ENCODE measurements at places on chromosomes 3 and 15.

- DNase-seq = no peak
These were observed 17.1 kb downstream of the STX19 start for GRCh38 chr3:94011233-94011711.

- DNase-seq = no peak
These were observed 271.4 kb downstream of the SQOR start for GRCh38 chr15:45906230-45906629.

DNA sequence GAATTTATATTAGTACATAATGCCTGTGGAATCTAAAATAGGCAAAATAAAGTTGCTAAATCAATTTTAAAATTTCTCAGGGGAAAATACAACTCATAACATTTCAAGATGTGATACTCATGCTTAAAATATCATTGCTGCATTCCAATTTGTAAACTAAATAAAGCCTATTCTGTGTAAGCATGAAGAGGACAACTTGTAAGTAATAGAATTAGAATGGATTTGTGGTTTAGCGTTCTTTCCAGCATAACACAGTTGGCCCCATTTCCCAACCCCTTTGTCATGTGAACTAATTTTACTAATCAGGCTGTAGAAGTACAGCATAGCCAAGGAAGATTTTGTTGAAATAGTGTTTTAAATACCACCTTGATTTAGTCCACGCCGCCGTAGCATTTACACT, 437.2 kb downstream of the SI start:
- no peak for DNase-seq

DNA sequence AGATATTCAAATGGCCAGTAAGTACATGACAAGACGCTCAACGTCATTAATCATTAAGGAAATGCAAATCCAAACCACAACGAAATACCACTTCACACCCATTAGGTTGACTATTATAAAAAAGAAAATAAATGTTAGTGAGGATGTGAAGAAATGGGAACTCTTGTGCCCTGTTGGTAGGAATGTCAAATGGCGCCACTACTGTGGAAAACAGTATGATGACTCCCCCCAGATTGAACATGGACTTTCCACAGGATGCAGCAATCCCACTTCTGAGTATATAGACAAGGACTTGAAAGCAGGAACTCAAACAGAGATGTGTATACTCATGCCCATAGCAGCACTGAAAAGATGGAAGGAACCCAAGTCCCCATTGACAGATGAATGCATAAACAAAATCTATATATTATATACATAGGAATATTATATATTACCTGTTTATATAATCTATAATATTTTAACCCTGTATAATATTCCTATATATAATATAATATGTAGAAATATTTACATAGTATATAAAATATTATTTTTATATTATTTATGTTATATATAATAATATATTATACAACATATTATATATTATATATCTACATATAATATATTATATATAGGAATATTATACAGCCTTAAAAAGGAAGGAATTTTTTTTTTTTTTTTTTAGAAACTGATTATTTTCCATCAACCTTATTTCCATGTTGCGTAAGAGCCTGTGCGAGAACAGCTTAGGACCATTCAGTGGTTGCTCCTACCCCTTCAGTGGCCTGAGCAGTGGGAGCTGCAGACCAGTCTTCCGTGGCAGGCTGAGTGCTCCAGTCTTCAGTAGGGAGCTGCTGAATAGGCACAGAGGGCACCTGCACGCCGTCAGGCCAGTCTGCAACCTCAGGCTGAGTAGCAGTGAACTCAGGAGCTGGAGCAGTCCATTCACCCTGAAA, 17.6 kb upstream of the PIGZ start:
- no peak for DNase-seq

GRCh38 chr15:43529587-43530345, 12.4 kb downstream of the MAP1A start:
- DNase-seq = no peak

- no peak for DNase-seq
These were observed 24.9 kb downstream of the HACL1 start for GRCh38 chr3:15576475-15576874.

DNA sequence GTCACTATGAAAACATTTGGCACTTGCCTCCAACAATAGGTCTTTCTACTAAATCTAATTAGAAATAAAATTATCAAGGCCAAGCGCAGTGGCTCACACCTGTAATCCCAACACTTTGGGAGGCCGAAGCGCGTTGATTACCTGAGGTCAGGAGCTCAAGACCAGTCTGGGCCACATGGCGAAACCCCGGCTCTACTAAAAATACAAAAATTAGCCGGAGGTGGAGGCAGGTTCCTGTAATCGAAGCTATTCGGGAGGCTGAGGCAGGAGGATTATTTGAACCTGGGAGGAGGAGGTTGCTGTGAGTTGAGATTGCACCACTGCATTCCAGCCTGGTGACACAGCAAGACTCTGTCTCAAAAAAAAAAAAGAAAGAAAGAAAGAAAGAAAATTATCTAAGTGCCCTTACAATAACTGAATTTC, 1.6 kb upstream of the PLD1 start:
- DNase-seq = peak; percentile 78

- no peak for DNase-seq
These were observed 66.0 kb downstream of the TRIM69 start for GRCh38 chr15:44802336-44802735.

DNA sequence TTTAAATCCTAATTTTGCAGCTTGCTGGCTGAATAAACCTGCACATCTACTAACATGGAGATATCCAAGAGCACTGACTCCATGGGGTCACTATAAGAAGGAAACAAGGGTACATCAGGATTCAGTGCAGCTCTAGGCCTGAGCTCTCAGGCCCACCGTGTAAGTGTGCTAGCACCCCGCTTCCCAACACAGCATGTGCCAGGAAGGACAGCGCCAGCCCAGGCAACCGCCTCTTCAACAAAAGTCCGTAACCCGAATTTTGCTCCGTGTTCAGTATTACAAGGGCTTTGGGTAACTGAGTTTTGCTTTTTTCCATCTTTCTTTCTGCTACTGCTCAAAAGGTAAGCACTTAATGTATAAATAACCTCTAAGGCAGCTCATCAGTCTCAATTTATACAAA, 89.8 kb downstream of the LRIG1 start:
- no peak for DNase-seq

DNA sequence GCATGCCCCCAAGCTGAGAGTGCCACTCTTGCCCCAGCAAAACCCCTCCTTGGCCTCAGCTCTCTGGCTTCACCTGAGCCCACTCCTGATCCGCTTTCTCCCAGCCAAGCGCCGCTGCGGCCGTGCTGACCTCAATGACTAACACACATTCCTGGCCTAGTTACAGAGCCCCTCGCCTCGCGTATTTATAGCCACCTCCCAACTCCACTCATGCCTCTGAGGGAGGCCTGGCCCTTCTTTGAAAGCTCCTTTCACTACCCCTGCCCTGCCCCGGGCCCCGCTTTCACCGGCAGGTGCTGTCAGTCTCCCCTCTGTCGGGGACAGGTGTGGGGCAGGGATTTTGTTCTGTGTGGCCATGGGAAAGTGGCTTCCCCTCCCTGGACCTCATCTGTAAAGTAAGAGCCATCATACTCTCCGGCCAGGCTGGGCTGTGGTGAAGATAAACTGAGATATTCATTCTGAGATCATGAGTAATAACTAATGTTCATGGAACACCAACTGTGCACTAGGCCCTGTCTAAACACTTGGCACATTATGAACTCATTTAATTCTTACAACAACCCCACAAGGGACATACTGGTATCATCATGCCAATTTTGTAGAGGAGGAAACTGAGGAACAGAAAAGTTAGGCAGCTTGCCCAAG, 13.2 kb upstream of the ATP2B2 start:
- DNase-seq = no peak

DNA sequence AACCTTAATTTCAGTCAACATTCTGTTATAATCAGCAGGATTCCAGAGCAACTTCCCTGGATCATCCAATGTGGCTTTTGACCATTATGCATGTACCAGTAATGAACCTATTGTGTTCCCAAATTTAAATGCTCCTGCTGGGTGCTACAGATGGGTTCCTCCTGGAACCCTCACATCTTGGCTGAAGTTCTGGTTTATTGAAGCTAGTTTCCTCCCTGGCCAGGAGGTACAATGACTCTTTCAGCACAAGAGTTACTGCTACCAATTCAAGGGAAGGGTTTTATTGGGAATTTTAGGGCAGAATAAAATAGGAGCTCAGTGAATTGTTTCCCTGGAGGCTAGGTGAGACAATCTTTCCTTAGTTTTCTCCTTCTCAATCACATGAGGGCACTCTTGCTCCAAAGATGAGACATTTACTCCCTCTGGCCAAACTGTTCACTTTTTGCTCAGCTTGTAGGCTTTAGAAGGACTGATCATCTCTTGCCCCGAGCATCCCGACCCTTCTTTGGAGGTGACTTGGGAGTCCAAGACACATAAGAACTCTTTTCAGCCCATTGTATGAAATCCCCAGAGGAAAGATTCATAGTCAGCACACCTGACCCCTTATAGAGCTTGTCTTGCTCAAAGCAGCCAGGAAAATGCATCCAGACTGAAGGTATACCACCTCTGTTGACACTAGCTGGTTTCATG, 8.8 kb upstream of the NPHP3 start:
- DNase-seq = peak; percentile 60

All from MCF 10A (cell line).